Sigmoid colon (tissue), 7 donors: ENCODE measurements at places on chromosomes 2 and 18. TPM values are rescaled to one million over a fixed set of nuclear protein-coding genes. Genes with fewer than 3 reads are reported as not detected.

- H3K4me3 ChIP-seq, result no peak overlapping the region
- H3K27me3 ChIP-seq, result no peaks in the 10 kb centered on the region
- H3K36me3 ChIP-seq, result no peaks in the 10 kb centered on the region
Measured at GRCh38 chr18:34322365-34323289, 97.9 kb upstream of the NOL4 start.

DNA sequence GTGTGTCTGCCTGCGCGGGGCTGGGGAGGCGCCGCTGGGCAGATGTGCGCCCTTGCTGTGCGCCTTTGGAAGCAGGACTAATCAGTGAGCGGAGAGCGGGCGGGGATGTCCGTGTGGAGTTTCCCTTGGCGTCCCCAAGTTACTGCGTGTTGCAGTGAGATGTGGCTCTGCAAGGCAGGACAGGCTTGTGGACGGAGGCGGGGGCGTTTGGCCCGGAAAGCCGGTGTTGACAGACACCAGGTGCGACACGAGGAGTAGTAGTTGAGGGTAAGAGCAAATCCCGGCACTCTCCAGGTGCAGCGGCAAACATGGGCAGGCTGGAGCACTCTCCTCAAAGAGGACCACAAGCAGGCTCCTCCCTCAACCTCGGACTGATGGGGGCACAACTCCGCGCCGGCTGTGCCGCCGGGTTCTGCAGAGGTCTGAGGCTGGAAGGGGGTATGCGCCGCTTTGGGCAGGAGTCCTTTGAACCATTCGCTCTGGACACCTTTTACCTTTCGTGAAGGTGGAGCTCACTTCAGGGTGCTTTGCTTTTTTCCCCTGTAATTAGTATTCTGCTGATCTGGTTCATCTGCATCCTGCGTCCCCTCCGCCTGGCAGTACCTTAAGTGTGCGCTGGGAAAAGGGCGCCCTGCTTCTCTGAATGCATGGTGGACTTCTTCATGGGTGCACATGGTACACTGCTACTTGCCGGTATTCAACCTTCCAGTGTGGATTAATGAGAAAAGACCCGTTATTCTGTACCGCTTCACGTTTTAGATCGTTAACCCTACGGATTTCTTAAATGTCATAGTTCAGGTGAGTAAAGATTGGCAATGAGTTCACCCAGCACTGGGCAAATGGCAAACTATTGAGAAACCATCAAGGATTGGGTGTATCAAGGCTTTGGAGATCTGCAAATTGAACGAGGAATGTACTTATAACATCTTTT, 608 bp downstream of the CDH7 start:
- H3K27ac ChIP-seq, result no peak overlapping the region
- no peak overlapping the region for H3K4me3 ChIP-seq
- no peak for DNase-seq
- H3K4me1 ChIP-seq, result peaks cover 6% of the 10 kb centered on the region

Gene HK2
- 1.8 TPM for total RNA-seq

- H3K27me3 ChIP-seq, result no peaks in the 10 kb centered on the region
- H3K4me1 ChIP-seq, result no peaks in the 10 kb centered on the region
- no peak overlapping the region for H3K27ac ChIP-seq
- no peak for DNase-seq
- no peaks in the 10 kb centered on the region for H3K36me3 ChIP-seq
Measured at GRCh38 chr2:111620281-111620680, 263.7 kb downstream of the ANAPC1 start.

- H3K27me3 ChIP-seq, result no peaks in the 10 kb centered on the region
- H3K27ac ChIP-seq, result peak overlapping the region; percentile 92
Measured at GRCh38 chr2:25879133-25879730, 945 bp upstream of the ASXL2 start.

- no peaks in the 10 kb centered on the region for H3K27me3 ChIP-seq
- DNase-seq, result no peak
- H3K27ac ChIP-seq, result no peak overlapping the region
- no peak overlapping the region for H3K4me3 ChIP-seq
- H3K36me3 ChIP-seq, result no peaks in the 10 kb centered on the region
Measured at GRCh38 chr2:12604341-12604740, 112.4 kb upstream of the TRIB2 start.

DNA sequence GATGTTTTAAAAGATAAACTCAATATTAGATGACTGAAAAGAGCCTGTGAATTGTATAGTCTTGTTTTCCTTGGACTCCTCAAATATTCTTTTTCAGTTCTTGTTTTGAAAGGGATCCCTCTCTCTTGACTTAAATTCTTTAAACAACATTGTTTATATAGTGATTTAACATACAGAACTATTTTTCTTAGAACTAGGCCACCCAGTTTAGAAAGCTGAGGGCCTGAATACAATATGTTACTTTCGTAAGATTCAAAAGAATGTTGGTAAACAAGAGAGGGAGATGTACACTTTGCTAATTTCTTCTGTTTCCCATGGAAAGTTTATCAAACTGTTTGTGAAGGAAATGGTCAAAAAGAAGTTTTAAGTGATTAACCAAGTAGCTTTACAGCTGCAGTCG, 5.5 kb upstream of the TSPYL6 start:
- no peaks in the 10 kb centered on the region for H3K27me3 ChIP-seq
- no peak overlapping the region for H3K27ac ChIP-seq
- H3K4me3 ChIP-seq, result no peak overlapping the region
- H3K36me3 ChIP-seq, result no peaks in the 10 kb centered on the region

DNA sequence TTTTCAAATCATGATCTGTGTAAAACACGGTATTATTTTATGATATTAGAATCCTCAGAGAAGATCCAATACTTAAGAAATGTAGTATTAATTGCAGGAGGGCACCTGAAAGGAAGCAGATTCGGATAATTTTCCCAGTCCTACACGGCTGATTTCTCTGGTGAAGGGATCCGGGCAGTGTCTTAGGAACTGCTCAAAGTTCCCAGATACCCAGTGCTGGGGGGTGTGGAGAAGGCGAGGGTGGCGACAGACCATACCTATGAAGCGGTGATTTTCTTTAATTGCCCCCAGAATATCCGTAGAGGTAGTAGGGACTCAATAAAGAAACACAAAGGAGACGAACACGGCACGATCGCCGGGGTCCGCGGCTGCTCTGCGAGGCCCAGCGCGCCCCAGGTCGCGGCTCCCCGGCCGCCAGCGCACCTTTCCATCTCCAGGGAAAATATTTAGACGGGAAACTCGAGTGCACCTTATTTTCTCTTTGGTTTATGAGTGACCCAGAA, 1.4 kb upstream of the SOX11 start:
- no peaks in the 10 kb centered on the region for H3K36me3 ChIP-seq
- no peak for DNase-seq
- H3K4me3 ChIP-seq, result peak overlapping the region; percentile 21

- no peak overlapping the region for H3K4me3 ChIP-seq
- no peaks in the 10 kb centered on the region for H3K4me1 ChIP-seq
- no peaks in the 10 kb centered on the region for H3K27me3 ChIP-seq
- H3K27ac ChIP-seq, result no peak overlapping the region
- no peaks in the 10 kb centered on the region for H3K36me3 ChIP-seq
- DNase-seq, result no peak
Measured at GRCh38 chr2:238009563-238009962, 42.7 kb downstream of the UBE2F start.
